ENCODE measurements at places on chromosomes 5 and 9.
A peak's percentile ranks its signal among the peaks of the same experiment; 100 is the strongest.

DNA sequence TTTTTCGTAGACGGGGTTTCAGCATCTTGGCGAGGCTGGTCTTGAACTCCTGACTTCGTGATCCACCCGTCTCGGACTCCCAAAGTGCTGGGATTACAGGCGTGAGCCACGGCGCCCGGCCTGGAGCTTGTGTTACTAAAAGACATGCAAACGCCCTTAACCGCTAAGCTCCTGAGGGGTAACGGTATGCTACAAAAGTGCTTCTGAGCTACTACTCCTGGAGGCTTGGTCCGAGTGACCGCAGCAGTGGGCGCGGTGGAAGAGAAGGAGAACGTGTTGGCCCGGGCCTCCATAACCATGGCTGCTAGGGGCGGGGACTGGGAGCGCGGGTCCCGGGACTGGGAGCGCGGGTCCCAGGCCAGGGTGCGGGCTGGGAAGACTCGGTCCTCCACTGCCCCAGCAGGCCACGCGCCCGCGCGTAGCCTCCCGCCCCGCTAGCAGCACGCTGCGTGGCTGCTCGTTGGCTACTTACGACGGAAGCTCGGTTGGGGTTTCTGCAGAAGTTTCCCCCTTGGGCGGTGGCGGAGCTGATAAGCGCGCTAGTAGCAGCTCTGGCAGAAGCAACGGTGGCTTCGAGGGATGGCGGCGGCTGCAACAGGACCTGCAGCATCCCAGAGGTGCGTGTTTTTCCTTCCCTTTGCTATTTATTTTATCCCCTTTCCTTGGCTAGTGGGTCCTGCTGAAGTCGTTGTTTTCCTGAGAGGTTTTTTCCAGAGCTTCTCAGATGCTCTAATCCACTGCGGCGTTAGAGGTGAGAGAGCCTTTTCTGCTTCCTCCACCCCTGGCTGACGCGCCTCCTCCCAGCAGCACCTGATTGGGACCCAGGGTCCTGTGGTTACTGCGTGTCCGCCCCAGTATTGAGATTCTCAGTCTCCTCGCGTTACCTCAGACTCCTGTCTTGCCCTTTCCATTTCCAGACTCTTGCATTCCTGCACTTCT, 69.2 kb upstream of the CCDC180 start:
- peak; percentile 86 for DNase-seq

- peak; percentile 53 for DNase-seq
Observed at GRCh38 chr5:139178935-139179334, 19.2 kb downstream of the SIL1 start.

DNA sequence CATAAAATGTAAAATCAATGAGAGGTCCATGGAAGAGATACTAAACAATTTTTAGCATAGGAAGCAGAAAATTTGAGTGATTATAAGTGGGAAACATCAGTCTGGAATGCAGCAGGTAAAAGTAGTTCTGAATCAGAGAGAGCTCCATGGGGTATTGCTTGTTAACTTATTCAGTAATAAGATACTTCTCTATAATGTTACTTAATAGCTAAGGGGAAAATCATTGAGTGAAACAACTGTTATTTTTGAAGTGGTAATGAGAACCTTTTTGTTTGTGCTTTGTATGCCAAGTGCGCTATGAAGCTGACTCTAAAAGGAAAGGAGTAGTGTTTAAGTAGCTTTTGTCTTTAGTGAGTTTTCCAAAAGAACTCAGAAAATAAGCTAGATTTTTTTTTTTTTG, 95.2 kb downstream of the ERBIN start:
- DNase-seq = no peak

GRCh38 chr5:106174903-106175302, 1495.8 kb downstream of the EFNA5 start:
- no peak for DNase-seq

DNA sequence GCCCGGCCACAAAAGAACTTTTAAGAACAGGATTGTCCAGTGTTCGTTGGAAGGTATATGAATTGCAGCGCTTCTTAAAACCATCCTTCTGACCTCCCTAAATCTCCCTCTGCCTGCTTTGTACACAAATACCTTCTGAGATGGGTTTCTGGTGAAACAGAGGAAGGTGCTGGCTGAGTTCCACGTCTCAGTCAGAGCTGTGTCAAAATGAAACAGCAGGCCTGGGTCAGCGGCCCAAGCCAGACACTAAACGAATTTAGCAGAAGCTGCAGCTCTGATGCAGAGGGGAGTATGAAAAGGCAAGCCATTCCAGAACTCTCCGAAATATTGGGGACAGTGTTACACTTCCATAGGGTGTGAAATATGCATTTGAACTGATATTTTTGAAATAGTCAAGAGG, 37.8 kb upstream of the CRB2 start:
- DNase-seq = no peak
